ENCODE measurements at places on chromosomes 11 and 22.

GRCh38 chr22:19110064-19110458, 12.2 kb downstream of the DGCR2 start:
- no peak for DNase-seq

GRCh38 chr11:61792310-61793082, at the start of the genes FEN1 and TMEM258:
Gene FEN1, plus strand, starts transcription at chr11:61792911. Its CDS starts 2,451 bp downstream, at chr11:61795362.
Gene TMEM258, minus strand, starts transcription at chr11:61792599. Its CDS starts 41 bp downstream, at chr11:61792558.
- peak; percentile 88 for DNase-seq

GRCh38 chr11:41113160-41113559, 346.3 kb downstream of the LRRC4C start:
- no peak for DNase-seq

GRCh38 chr11:83033972-83034672, 37.6 kb downstream of the RAB30 start:
- no peak for DNase-seq

- no peak for DNase-seq
Measured at GRCh38 chr22:28977481-28977971, 84.1 kb downstream of the C22orf31 start.

GRCh38 chr22:37443086-37443485, 15.8 kb upstream of the ELFN2 start:
- no peak for DNase-seq

- DNase-seq: no peak
Measured at GRCh38 chr11:120336641-120337354, 585 bp downstream of the ARHGEF12 start.

DNA sequence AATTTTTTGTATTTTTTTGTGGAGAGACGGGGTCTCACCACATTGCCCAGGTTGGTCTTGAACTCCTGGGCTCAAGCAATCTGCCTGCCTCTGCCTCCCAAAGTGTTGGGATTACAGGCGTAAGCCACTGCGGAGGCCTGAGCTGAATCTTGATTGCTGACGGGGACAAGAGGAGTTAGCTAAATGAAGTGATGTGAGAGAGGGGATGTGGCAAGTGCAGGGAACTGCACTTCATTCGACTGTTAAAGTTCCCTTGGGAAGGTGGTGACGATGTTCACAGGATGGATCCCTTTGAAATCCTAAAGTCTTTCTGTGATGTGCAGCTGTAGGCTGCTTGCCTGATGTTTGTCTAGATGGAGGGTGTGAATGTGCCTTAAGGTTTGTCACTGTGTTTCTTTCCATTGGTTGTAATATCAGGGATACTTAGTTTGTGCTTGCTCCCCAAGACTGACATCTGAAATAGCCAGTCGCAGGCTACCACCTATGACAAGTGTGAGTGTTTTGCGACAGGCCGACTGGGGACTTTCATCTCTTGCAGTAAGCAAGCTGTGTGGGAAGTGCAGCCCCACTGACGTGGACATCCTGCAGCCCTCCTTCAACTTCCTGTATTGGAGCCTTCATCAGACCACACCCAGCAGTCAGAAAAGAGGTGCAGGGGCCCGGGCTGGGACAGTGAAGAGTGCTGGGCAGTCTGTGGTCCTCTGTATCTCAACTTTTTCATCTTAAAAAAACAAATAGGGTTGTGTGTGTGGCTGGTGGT, 19.6 kb upstream of the CCDC134 start:
- DNase-seq: no peak

DNA sequence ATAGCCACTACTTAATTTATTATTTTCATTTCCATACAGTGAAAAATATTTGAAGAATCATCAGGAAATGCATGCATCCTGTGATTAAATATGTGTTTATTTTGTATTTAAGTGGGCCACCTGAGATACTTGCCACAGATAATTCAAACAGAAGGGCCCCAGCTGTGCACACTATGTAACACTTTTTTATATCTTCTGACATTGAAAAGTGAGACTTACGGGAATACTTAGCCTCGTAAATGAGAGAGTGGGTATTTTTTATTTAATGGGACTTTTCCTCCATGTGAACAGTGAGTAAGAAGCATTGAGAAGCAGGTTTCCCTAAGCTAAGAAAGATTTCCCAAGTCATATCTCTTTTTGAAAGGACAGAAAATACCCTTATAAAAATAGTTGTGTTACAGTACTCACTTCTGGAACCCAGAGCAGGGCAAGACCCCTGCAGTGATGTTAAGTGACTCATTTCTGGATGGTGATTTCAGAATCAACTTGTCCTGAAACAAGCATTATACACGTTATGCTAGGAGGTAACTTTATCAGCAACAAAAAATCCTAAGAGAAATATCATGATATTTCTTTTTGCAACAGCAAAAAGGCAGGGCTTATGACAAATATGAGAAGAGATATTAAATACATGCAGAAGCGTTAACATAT, 478.1 kb upstream of the CHORDC1 start:
- no peak for DNase-seq

DNA sequence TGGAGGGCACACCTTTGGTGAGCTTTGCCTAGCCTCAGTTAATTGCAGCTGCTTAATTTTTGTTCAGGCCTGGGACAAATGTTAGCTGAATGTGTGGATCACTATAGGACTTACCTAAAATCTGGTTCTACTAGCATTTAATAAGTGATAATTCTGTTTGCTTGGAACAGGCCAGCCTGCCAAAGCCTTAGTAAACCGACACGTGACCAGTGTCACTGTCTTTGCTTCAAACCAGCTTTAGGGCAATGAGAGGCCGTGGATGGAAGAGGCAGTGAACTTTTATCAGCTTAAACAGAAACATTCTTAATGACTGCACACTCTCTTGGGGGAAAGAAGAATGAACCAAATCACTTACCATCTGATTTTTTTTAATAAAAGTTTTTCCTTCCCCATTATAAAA, 10.8 kb downstream of the PARVA start:
- DNase-seq: no peak

- DNase-seq: peak; percentile 79
Measured at GRCh38 chr11:61297746-61298145, 2.6 kb upstream of the VWCE start.

DNA sequence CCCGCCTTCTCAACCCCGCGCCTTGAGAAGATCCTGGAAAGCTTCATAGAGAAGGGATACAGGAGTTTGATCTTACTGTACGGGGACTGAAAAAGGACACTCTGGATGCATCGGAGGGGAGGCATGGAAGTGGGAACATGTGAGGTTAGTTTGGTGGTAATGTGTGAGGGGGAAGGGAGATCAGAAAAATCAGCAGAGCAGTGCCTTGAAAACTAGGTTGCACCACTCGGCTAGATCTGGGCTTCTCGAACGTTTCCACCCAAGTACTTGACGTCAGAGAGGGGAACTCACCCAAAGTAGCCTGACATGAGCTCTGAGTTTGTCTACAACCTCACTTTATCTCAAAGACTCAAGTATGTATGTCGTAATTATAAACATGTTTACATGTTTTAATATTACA, 14.5 kb downstream of the USP35 start:
- no peak for DNase-seq

GRCh38 chr11:19315511-19315910, 74.8 kb upstream of the E2F8 start:
- DNase-seq: no peak

DNA sequence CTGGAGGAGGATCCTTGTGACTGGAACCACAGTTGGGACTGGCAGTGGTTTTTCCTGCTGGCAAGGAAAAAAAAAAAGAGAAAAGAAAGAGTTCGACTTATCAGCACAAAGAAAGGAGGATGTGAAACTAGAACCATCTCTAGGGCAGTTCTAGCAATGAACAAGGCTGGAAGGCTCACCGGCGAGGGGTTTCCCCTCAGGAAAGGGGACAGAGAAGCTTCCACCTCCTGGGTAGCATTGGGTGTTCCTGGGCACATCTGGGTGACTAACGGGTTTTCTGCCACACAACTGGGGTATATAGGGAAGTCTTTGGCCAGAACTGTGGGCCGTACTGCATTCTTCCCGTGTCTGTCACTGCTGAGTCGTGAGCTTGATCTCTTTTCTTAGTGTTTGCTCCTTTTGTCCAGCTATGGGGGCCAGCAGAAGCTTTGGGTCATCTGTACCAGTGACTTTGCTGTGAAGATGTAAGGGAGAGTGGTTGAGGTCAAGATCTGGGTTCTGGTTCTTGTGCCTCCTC, 109.4 kb upstream of the OR4B1 start:
- no peak for DNase-seq

- no peak for DNase-seq
Measured at GRCh38 chr22:25564979-25565677, 653 bp downstream of the GRK3 start.

- no peak for DNase-seq
Measured at GRCh38 chr11:17458268-17458667, 18.4 kb downstream of the ABCC8 start.

- no peak for DNase-seq
Measured at GRCh38 chr22:48403521-48404403, 1423.9 kb downstream of the BRD1 start.

GRCh38 chr22:19225560-19225959, 47.0 kb upstream of the SLC25A1 start:
- no peak for DNase-seq

- DNase-seq: no peak
Measured at GRCh38 chr11:68954836-68955606, 25.8 kb downstream of the MRGPRD start.

DNA sequence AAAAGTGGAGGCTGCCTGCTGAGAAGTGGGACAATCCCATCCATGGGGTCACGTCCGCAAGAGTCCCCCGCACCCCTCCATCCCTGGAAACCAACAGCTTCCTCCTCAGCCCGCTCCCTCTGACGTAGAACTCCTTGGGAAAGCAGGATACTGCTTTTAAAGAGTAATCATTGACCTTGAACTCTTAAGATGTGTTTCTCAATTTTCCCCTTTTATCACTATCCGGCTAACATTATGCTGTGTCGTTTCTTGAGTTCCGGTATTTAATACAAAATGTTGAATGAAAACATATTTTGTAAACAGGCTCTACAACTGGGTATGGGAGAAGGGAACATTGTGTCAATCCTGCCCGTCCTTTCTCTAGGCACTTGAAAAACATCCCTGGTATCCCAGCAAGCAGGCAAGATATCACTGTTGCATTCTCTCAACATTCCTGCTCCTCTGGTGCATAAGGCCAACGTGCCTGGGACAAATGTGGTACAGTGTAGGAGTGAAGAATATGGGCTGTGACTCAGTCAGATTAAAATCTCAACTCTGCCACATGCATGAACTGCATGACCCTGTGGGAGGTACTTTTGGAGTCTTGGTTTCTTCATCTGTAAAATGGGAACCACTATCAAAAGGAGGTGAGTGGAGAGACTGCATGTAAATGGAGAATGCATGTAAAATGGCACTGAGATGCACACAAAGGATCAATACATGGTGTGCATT, 52.8 kb downstream of the WT1 start:
- DNase-seq: no peak

GRCh38 chr11:61193596-61193995, 9.7 kb upstream of the PGA3 start:
- DNase-seq: no peak
